Activated CD4-positive, alpha-beta T cell treated with anti-CD3 and anti-CD28 coated beads for 4 hours (primary cell): ENCODE measurements at places on chromosomes 12 and 14.
A peak's percentile ranks its signal among the peaks of the same experiment; 100 is the strongest.

GRCh38 chr12:50569876-50570275, 65.1 kb downstream of the DIP2B start:
- DNase-seq, result no peak

- no peak for DNase-seq
Observed at GRCh38 chr14:99593971-99594841, 9.8 kb downstream of the CCDC85C start.

GRCh38 chr12:109165599-109165998, 49.2 kb downstream of the ACACB start:
- DNase-seq, result no peak

GRCh38 chr12:103929046-103929783, 995 bp upstream of the HSP90B1 start:
- DNase-seq, result peak; percentile 86

DNA sequence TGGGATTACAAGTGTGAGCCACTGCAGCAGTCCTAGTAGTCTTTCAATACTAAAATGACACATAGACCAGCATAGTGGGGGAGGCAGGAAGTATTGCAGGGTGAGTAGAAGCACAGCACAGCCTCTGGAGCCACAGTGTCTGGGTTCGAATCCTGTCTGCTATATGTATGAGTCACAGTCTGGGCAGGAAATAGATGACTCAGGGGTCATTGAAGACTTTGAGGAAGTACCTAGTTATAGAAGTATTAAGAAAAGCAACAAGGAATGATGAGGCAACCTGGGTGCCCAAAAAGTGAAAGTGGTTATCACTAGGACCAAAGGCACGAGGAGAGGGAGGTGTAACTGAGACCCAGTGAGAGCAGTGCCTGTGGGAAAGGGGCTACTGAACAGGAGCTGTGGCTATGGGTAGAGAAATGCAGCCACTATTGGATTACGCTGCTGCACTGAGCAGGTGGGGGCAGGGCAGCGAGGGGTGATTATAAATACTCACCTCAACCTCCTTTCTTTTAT, 124.0 kb downstream of the PDE3A start:
- no peak for DNase-seq

GRCh38 chr12:121427556-121428050, 27.7 kb downstream of the RNF34 start:
- no peak for DNase-seq

DNA sequence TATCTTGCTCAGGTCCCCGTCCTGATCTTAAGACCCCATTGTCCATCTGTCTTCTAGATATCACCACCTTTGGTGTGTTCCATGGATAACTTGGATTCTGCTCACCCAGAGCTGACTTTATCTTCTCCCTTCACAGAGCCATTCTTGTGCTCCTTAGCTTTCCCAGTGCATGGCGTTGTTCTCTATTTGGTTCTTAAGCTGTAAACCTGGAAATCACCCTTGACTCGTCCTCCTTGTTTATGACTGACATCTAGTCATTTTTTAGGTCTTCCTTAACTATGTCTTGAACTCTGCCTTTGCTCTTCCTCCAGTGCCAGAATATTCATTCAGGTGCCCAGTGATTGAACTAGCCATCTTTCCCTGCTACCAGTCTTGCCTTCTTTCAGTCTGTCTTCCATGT, 11.7 kb downstream of the STK38L start:
- DNase-seq, result no peak

DNA sequence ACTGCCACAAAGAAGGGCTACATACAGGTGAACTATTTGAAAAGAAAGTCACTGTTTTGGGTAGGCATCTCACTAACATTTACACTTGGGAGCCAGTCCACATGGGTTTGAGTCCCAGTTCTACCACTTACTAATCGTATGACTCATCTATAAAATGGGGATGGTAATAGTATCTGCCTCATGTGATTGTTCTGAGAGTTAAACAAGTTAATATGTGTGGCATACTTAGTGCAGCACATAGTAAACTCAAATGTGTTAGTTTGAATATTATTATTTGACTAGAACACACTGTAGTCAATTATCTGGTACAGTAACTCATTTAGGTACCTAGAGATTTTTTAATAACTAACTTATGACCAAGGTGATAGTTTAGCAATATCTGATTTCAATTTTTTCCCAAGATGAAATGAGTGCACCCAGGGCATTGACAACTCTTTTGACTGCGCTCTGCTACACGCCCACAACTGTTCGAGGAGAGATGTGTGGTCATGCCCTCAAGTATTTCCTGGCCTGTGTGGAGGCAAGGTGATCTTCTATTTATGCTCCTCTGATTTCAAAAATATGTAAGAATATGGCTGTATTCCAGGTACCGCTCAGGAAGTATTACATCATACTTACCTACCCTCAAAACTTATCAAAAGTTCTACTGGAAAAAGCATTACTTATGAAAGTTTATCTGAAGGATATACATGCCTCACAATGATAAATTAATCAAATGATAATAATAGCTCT, 210.6 kb upstream of the EGLN3 start:
- DNase-seq, result no peak

DNA sequence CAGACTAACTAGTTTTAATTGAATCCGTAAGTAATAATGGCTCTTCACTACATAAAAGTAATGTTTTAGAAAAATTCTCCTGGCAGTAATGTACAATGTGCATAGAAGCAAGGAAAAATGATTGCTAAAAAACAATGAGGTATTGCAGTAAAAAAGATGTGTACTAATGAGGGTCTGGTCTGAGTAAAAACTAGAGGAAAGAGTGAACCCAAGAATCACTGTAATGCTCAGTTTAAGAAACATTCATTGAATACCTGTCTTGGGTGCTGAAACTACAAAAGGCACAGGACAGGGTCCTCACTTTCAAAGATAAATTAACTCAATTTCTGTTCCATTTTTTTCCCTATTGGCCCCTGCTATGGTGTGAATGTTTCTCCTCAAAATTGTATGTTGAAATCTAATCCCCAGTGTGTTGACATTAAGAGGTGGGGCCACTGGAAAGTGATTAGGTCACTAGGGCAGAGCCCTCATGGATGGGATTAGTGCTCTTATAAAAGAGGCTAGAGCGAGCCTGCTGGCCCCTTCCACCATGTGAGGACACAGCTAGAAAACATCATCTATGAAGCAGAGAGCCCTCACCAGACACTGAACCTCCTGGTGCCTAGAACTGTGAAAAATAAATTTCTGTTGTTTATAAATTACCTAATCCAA, 51.6 kb downstream of the RPS6KA5 start:
- no peak for DNase-seq

DNA sequence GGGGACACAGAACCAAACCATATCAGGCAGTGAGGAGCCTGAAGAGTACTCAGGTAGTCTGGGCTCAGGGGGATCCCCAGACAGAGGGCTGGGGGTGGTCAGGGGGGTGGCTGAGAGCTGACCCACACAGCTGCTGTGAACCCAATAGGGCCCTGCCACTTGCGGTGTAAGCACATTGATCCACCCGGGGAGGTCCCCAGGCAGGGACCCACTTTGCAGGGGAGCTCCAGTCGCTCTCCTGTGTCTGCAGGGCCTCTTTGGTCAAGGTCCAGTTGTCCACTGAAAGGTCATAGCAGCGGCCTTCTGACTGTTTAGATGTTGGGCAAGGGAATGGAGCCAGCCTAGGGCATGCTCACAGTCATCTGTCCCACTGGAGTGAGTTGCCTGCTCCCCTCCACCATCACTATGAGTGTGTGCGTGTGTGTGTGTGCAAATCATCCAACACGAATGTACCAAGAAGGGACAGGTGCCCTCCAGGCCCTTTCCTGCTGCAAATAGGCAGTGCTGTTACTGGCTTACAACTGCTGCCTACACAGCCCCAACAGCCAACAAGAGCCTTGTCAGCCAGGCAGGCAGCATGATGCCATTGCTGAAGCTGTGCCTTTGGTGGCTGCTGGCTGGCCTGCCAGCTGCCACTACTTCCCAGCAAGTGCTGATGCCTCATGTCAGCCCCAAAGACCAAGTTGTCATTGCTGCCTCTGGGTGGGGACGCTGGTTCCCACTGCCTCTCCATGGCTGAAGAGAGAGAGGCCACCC, 71.3 kb downstream of the TSPAN11 start:
- DNase-seq, result no peak

DNA sequence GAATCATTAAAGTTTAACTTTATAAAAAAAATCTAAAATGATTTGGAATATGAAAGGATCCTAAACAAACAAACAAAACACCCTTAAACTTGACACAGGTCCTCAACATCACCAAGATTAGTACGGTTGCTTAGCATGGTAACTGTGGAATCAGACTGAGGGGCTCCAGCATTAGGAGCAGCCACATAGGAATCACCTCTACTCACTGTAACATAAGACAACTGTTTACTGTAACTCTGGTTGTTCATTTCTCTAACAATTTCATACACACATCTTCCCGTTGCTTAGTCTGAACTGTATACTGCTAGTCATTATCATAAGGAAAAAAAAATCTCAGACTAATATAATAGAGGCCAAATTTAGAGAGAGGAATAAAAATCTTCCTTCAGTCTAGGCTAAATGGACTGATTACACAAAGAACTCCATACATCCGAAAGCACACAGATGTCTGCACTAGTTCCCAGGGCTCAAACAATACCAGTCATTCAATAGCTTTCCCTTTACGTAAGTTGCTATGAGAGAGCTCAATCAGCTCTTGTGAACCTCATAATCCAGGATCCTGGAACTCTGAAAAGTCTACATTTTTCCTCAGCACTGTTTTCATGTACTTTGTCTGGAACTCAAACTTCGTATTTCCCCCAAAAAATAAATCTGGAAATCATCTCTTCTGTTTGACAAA, 26.0 kb downstream of the LRP6 start:
- DNase-seq, result no peak

DNA sequence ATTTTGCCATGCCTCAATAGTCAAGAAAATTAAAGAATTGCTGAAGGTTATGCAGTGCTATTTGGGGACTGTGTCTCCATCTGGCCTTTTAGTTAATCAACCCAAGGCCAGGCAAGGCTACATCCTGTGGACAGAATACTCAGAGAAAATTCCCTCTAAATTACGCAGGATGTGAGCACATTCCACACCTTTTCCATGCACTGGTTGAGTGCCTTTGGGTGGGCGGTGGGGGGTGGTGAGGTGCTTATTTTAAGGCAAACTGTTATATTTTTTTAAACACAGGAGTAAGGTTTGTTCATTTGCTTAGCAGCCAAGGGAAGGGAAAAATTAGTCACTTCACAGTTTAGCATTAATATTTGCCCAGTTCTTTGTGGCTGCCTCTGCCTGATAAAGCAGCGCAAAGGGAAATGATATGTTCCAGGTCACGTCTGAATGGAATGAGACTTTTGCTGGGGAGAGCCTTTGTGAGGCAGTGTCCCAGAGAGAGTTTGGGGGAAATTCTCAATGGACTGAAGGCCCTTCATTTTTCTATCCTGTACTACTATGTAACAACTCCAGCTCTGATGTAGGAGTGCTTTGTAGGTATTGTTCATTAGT, 17.2 kb upstream of the KCNA5 start:
- no peak for DNase-seq

DNA sequence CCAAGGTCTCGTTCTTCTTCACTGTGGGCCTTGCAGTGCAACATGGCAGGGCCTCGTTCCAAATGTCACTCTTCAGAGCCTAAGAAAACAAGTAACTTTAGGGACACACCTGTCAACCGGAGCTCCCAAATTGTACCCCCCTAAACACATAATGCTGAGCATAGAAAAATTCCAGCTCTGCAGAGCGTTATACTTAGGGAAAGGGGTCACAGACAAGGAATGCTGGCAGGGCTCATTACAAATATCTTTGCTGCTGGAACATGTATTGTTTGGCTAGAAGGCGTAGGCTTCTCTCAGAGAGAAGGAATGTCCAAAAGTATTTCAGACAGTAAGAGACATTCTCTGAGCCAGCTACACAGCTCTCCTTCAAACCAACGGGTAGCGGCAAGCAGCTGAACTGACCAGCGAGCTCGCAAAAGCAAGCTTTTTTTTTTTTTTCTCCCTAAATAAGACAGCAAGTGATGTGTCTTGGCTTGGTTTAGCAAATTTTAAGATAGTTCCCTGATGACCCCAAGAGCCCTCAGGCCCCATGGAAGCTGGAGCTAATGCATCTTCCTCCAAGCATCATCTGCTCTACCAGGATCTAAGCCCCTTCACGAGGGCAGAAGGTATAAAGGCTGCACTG, 24.5 kb downstream of the SSH1 start:
- DNase-seq, result no peak

DNA sequence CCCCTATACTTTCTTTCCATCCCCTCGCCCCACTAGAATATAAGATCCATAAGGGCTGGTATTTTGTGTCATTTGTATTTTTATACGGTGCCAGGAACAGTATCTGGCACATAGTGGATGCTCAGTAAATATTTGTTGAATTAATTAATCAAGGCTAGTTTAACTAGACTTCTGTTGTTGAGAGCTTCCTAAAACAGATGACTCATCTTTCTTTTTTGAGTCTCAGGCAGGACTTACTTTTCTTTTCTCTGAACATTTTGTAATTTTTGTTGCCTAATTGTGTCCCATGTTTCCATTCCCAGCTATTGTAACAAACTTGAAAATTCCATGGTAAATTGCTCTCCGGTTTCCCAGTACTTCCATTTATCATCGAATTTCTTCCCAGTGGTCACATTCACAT, 16.7 kb downstream of the STK38L start:
- no peak for DNase-seq

GRCh38 chr14:45728434-45729225, 475.6 kb upstream of the MIS18BP1 start:
- DNase-seq, result no peak
